Psoas muscle (tissue), 8 donors: ENCODE measurements at places on chromosomes 5 and 9. TPM values are rescaled to one million over a fixed set of nuclear protein-coding genes. Genes with fewer than 3 reads are reported as not detected.

DNA sequence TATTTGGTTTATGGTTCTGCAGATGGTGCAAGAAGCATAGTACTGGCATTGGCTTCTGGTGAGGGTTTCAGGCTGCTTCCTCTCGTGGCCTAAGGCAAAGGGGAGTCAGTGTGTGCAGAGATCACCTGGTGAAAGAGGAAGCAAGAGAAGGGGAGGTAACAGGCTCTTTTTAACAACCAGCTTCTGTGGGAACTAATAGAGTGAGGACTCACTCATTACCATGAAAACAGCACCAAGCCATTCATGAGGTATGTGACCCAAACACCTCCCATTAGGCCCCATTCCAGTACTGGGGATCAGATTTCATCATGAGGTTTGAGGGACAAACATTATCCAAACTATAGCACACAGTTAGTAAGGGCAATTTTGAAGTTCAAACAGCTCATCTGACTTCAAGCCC lies 263.5 kb downstream of the TMEM38B start:
- no peak for DNase-seq

DNA sequence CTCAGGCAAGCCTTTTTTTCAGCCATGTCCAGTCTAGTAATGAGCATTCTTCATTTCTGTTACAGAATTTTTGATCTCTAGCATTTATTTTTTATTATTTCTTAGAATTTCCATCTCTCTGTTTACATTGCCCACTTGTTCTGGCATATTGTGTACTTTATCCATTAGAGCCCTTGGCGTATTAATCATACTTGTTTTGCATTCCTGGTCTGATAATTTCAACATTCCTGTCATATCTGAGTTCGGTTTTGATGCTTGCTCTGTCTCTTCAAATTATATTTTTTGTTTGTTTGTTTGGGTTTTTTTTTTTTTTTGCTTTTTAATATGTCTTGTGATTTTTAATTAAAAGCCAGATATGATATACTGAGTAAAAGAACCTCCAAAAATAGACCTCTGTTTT lies 23.0 kb upstream of the JAK2 start:
- no peak for DNase-seq

- DNase-seq, result no peak
Observed at GRCh38 chr5:3311433-3311832, 284.2 kb upstream of the IRX1 start.

DNA sequence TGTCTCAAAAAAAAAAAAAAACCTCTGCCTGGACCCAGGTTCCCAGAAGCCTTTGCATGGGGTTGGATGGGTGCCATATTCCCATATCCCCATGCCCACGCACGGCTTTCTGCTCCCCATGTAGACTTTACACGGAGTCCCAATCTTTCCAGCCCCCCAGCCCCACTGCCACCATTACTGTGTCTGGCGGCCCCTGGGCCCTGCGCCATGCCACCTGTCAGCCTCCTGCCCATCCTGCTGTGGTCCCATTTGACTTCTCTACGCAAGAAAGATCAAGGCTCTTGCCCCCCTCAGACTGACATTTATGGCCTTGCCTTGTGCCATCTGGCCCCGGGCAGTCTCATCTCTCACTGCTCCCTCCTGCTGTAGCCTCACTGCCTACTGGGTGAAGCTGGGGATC lies 6.5 kb upstream of the AK1 start:
- DNase-seq, result no peak

DNA sequence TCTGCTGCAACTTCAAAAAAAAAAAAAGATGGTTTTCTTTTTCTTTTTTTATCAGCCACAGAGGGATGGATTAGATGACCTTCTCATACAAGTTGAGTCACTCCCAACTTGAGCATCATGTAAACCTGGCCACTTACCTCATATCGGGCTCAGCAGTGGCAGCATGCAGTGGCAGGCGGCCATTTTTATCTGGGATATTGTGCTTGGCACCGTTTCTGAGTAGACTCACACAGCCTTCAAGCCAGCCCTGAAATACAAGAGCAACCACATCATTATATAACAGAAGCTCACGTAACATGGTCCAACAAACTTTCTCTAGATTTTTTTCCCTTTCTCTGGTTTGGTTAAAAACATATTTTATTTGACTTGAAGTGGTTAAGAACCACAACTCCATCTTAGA lies 62.6 kb downstream of the ANKRD55 start:
- DNase-seq, result no peak

DNA sequence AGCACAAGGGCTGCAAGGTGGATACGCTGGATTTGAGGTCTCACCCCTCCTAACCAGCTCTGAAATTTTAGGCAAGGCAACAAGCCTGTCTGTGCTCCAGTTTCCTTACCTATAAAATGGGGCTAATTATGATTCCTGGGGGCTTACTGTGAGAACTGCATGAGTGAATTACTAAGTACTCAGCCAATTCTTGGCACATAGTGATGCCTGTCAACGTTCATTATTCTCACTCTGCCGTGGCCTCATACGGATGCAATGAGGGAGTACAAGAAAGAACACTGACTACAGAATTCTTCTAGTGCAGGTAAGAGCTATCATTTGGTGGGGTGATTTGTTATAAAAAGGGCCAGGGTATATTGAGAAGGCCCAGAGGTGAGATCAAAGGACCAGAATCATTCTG lies 16.7 kb downstream of the TNFSF8 start:
- no peak for DNase-seq

DNA sequence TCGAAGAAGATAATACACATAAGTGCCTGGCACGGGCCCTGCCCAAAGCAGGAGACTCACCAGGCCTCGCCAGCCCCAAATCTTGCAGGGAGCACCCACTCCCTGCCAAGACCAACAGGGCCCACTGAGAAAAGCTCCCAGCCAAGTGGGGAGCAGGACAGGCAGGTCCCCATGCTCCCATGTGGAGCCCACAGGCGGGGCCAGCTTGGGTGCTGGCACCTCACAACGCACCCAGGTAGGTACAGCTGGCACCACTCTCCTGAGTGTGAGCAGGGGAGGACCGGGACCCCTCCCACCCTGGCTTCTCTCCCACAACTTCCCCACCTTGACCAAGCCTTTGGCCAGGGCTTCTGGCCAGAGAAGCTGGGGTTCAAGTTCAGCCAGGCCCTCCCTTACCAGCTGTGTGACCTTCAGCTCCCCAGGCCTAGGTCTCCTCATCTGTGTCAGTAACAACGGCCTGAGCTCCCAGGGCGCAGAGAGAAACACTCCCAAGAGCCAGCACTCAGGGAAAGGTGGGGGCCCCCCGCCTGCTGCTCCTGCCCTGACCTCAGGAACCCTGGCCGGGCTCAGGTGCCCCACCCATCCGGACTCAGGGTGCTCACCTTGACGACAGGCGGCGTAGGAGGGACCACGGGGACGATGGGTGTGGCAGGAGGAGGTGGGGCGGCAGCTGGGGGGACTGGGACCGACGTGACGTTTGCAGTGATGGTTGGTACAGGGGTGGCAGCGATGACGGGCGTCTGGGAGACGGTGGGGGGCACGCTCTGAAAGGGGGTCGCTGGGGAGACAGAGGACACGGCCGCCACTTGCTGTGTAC lies 17.8 kb downstream of the BRD3 start:
- DNase-seq, result peak; percentile 5

GRCh38 chr5:139245637-139246339 lies 47.6 kb upstream of the SIL1 start:
- DNase-seq, result no peak

PAPPA gene
- 0.64 TPM for total RNA-seq

MATR3 gene
- 124 TPM for total RNA-seq

UTP15 gene
- total RNA-seq, result 12.4 TPM

C7 gene
- 1.5 TPM for total RNA-seq

MVB12B gene
- total RNA-seq, result 15.4 TPM
